ENCODE measurements at places on chromosomes 7 and 10. TPM values are rescaled to one million over a fixed set of nuclear protein-coding genes. Genes with fewer than 3 reads are reported as not detected.

The CYP3A4 gene
- not detected for total RNA-seq

The TRIM4 gene
- 26.1 TPM for total RNA-seq

The CPA5 gene
- total RNA-seq: 0.15 TPM

The SPDYE1 gene
- not detected for total RNA-seq

The TRUB1 gene
- total RNA-seq: 13.4 TPM

The NEUROD6 gene
- total RNA-seq: not detected

The CRTAC1 gene
- total RNA-seq: not detected

The NAPEPLD gene
- 9.3 TPM for total RNA-seq

The PLAU gene
- total RNA-seq: 0.73 TPM

The PPP1R17 gene
- not detected for total RNA-seq

The SPOCK2 gene
- total RNA-seq: 216 TPM

DNA sequence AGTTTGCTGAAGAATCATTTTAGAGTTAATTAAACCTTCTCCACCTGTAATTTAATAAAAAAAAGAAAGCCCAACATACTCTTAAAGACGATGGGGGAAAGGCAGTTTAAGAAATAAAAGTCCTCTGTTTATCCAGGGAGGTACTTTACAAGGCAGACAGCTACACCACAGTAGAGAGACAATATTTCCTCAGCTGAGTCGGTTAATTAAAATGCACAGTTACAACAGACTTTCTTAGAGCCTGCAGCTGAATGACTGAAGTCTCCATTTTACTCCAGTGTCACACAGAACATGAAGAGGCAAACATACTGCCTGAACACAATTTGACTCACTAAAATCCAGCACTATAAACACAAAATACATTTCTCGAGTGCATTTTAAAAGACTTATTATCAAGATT is 15.1 kb downstream of the LRRTM3 start:
- no peak overlapping the region for H3K27ac ChIP-seq
- no peaks in the 10 kb centered on the region for H3K4me1 ChIP-seq
- H3K36me3 ChIP-seq: no peaks in the 10 kb centered on the region
- no peak overlapping the region for H3K4me3 ChIP-seq
- DNase-seq: no peak

- no peak overlapping the region for H3K27ac ChIP-seq
- no peak overlapping the region for H3K4me3 ChIP-seq
- H3K36me3 ChIP-seq: no peaks in the 10 kb centered on the region
- H3K4me1 ChIP-seq: peaks cover 41% of the 10 kb centered on the region
These were observed 73.4 kb downstream of the SRPK2 start for GRCh38 chr7:105315357-105315756.

GRCh38 chr7:71237945-71238344 is 106.0 kb downstream of the GALNT17 start:
- H3K4me1 ChIP-seq: no peaks in the 10 kb centered on the region
- H3K27me3 ChIP-seq: no peaks in the 10 kb centered on the region
- peaks cover 2% of the 10 kb centered on the region for H3K36me3 ChIP-seq
- H3K27ac ChIP-seq: no peak overlapping the region

GRCh38 chr10:114498413-114499111 is 94.3 kb upstream of the AFAP1L2 start:
- H3K4me1 ChIP-seq: peaks cover 88% of the 10 kb centered on the region
- DNase-seq: no peak
- H3K27ac ChIP-seq: peak overlapping the region; percentile 89
- peaks cover 24% of the 10 kb centered on the region for H3K36me3 ChIP-seq
- H3K27me3 ChIP-seq: no peaks in the 10 kb centered on the region
- H3K4me3 ChIP-seq: peak overlapping the region; percentile 63

DNA sequence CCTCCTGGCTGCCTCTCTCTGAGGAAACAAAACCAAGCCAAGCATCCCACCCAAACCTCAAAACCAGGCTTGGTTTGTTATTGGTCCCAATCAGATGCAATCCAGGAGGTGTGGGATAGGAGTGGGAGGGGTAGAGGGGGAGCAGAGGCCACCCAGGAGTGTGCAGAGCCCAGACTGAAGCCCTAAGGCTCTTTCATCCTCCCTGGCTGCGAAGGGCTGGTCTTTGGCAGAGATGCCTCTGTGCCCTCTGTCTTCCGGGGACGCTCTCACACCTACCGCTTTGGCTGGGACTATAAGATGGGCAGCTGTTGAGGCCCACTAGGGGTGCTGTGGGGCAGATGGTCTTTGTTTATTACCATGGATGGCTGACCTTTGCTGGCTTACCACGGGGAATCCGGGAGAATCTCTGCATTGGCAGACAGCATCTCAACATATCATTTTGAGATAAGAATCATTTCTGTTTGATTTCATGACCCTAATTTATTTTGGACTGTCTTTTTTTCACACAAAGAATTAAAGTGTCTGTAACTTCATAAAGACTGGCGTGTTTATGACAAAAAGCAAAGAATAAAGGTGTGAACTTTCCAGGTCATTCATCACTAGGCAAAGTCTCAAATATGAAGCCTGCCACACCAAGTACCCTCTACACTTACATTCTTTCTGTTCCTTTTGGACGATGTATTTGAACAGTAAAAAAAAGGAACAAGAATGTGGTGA is 6.5 kb upstream of the DENND2A start:
- H3K4me3 ChIP-seq: no peak overlapping the region
- peak; percentile 53 for DNase-seq
- H3K27ac ChIP-seq: no peak overlapping the region
- peaks cover 11% of the 10 kb centered on the region for H3K27me3 ChIP-seq

GRCh38 chr7:120842121-120842621 is 15.8 kb downstream of the TSPAN12 start:
- no peak for DNase-seq
- no peak overlapping the region for H3K4me3 ChIP-seq
- no peaks in the 10 kb centered on the region for H3K36me3 ChIP-seq
- H3K27me3 ChIP-seq: no peaks in the 10 kb centered on the region
- no peak overlapping the region for H3K27ac ChIP-seq
- no peaks in the 10 kb centered on the region for H3K4me1 ChIP-seq

GRCh38 chr7:105079348-105079747 is 65.3 kb downstream of the KMT2E start:
- no peak for DNase-seq
- no peak overlapping the region for H3K4me3 ChIP-seq
- H3K27me3 ChIP-seq: no peaks in the 10 kb centered on the region
- H3K27ac ChIP-seq: no peak overlapping the region
- peaks cover 64% of the 10 kb centered on the region for H3K36me3 ChIP-seq

DNA sequence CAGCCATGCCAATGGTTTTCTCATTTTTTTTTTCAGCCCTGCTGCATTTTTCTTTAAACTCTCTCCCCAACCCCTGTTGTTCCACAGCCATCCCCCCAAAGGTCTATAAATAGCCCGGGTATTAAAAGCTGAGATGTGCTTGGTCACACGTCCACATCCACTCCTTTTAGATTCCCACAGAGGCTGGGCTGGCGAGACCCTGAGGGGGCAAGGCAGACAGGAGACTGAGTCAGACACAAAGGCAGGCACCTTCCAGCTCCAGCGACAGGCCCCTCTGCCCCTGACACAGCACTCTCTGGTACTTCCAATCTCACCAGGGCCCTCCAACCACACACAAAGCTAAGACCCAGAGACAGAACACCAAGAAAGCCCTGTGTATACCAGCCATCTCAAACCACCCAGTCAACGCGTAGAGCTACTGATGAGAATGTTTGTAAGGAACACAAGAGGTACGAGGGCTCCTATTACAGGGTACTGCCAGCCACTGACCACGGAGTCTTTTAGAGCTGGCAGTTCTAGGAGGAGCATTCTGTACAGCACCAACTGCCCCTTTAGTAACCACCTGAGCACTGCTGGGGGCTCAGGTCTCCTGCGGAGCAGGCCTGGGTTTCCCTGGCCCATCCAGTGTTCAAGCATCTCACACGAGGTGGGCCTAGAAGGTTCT is 64.2 kb upstream of the DDC start:
- DNase-seq: no peak
- H3K27ac ChIP-seq: no peak overlapping the region
- no peaks in the 10 kb centered on the region for H3K36me3 ChIP-seq

DNA sequence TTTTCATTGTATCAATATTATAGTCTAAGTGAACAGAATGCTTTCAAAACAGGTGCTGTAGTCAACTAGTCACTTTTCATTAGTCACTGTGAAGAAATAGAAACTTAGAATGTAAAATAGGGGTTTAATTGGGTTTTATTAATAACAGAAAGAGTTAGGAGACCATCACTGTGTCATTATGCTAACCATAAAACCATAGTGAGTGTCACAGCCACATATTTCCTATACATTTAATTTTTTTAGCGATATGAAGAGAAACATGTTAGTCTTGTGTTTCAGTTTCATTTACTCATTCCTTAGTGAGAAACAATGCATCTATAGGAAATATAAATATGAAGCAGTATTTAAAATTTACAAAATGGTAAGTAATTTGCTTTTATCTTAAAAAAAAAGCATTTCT is 22.2 kb downstream of the SPAG6 start:
- H3K27ac ChIP-seq: no peak overlapping the region
- no peak for DNase-seq
- peaks cover 3% of the 10 kb centered on the region for H3K27me3 ChIP-seq
- no peaks in the 10 kb centered on the region for H3K36me3 ChIP-seq

DNA sequence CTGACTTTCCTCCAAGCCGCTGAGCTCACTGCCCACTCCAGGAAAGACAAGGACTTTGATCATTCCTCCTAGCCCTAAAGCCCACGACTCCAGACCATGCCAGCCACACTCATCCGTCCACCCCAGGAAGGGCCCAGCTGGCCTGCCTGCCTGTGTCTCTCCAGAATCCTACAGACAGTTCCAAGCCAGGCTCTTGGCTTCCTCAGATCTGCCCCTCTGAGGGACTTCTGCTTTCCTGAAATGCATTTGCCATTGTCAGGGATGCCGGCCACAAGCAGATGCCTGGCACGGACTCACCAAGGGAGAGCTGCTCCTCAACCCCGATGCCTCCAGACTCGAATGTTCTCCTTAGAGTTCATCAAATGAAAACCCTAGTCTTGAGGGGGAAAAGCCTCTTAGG is 155.8 kb downstream of the OAT start:
- H3K27ac ChIP-seq: no peak overlapping the region
- no peaks in the 10 kb centered on the region for H3K36me3 ChIP-seq
- H3K4me1 ChIP-seq: no peaks in the 10 kb centered on the region
- no peaks in the 10 kb centered on the region for H3K27me3 ChIP-seq
- no peak for DNase-seq

DNA sequence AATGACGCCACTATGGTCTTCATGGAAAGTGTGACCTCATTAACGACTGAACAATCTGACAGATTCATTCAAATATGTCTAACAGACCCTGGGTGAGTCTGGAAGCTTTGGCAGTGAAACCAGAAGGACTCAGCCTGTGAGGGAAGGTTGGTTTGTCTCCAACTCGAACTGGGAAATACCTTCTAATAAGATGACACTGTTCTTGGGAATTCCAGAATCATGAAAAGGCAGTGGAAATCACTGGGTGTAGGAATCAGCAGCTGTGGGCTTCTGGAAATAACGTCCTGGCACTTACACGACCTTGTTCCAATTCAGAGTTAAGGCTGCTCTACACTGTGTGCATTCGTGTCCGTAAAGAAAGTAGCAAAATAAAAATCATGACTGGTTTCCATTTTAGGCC is 75.1 kb downstream of the DGKI start:
- no peaks in the 10 kb centered on the region for H3K36me3 ChIP-seq
- no peaks in the 10 kb centered on the region for H3K4me1 ChIP-seq
- H3K27ac ChIP-seq: no peak overlapping the region
- DNase-seq: no peak
- H3K27me3 ChIP-seq: peaks cover 2% of the 10 kb centered on the region

DNA sequence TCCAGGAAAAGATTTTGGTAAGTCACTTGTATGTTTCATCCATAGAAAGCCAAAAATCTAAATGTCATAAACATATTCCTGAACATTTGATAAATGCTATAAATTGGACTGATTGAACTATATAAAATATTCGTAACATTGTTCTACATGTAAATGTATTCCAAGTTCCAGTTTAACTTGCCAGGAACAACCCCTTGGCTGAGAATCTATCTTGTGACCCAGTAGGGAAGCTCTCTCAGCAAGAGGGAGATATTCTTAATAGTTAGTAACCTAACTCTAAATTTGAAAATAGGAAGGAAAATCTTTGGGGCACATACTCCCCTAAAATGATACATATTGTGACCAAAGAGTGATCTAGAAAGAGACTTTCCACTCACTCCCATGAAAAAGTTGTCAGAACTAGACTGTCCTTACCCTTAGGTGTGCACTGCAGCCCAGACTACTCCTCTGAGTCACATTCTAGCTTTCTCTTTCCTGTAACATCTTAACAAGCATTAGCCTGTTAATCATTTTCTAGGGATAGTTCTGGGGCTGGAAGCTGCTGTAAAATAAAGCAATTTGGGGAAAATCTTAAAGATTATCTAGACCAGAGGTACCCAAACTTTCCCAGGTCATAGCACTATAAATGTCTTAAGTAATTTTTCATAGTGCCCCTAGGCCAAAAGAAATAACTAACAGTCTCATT is 73.7 kb upstream of the SKAP2 start:
- H3K27ac ChIP-seq: no peak overlapping the region
- no peak overlapping the region for H3K4me3 ChIP-seq
- H3K4me1 ChIP-seq: no peaks in the 10 kb centered on the region
- DNase-seq: no peak

GRCh38 chr10:132281915-132282666 is 25.7 kb downstream of the STK32C start:
- DNase-seq: no peak
- no peak overlapping the region for H3K27ac ChIP-seq
- H3K4me1 ChIP-seq: no peaks in the 10 kb centered on the region
- no peaks in the 10 kb centered on the region for H3K27me3 ChIP-seq
- H3K36me3 ChIP-seq: no peaks in the 10 kb centered on the region
- no peak overlapping the region for H3K4me3 ChIP-seq

- H3K36me3 ChIP-seq: no peaks in the 10 kb centered on the region
- H3K4me3 ChIP-seq: no peak overlapping the region
- no peak for DNase-seq
- H3K27ac ChIP-seq: no peak overlapping the region
- no peaks in the 10 kb centered on the region for H3K4me1 ChIP-seq
These were observed 163.7 kb downstream of the SEMA3D start for GRCh38 chr7:85023066-85023712.

DNA sequence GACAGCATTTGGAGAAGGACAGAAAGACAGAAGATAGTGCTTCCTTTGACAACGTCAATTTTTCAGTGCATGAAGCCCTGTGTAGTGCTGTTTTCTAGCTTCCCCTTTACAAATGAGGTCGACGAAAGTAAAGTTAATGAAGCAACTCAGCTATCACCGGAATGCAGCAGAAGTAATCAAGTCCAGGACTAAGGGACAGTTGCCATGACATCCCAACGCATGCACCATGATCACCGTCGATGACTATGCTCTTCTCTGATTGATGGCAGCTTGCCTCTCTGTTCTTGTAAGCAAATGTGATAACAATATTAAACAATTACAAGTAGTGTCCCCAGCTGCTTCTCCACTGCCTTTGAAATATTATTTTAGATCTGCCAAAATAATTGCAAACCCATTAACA is 205.8 kb downstream of the FRMD4A start:
- H3K36me3 ChIP-seq: no peaks in the 10 kb centered on the region
- no peak for DNase-seq
- no peaks in the 10 kb centered on the region for H3K4me1 ChIP-seq
- H3K27ac ChIP-seq: no peak overlapping the region
- no peak overlapping the region for H3K4me3 ChIP-seq
